ENCODE measurements at places on chromosomes 7 and 10.

DNA sequence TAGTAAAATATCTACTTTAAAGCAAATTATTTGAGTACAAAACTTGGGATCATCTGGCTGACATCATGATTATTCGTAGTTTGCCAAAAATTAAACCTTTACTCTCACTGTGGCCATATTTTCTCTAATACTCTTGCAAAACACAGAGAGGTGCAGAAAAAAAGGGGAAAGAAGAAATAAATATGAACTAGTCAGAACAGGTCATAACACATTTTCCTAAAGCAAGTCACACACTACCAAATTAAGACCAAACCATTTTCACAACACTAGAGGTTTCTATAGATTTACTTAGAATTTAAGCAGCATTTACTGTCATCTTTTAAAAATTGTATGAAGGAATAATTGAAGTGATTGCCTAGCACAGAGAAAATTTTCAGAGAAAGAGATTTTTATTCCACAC, 726.1 kb downstream of the SORCS1 start:
- DNase-seq = no peak

GRCh38 chr10:93968540-93968945, 25.2 kb upstream of the PLCE1 start:
- no peak for DNase-seq

GRCh38 chr7:79084423-79084822, 369.0 kb downstream of the MAGI2 start:
- no peak for DNase-seq

GRCh38 chr7:47795631-47796030, 152.6 kb downstream of the PKD1L1 start:
- no peak for DNase-seq

DNA sequence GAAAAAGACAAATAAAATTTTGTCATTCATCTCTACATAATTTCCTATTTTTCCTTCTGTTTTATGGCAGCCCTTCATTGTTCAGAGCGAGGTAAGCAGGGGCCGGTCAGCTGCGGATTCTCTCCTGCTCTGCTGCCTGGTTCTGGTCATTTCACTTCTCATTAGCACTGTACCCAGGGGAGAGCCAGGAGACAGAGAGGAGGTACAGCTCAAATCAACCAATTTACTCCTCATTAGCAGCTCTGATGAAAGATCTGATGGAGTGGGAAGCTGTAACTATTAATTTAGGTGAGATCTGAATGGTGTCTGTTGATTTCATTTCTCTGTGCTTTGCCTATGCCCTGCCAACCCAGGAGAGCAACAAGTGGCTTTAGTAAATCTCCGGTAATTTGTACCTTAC, 241.5 kb upstream of the PFKP start:
- no peak for DNase-seq
